ENCODE measurements at places on chromosomes 1 and 21. TPM values are rescaled to one million over a fixed set of nuclear protein-coding genes. Genes with fewer than 3 reads are reported as not detected.

Gene PERM1
- under 0.01 TPM for total RNA-seq

Gene SAMD11
- 0.54 TPM for total RNA-seq

Gene LCK
- 3.5 TPM for total RNA-seq

Gene WDR3
- 10.5 TPM for total RNA-seq

Gene C1orf116
- under 0.01 TPM for total RNA-seq

Gene RNU1-2
- under 0.01 TPM for total RNA-seq

Gene CLDN8
- total RNA-seq = not detected

Gene CIART
- total RNA-seq = 0.27 TPM

Gene UBIAD1
- total RNA-seq = 21.3 TPM

Gene BRDT
- not detected for total RNA-seq

Gene ADARB1
- total RNA-seq = 11.8 TPM

Gene ITGB2
- 169 TPM for total RNA-seq

Gene GJB4
- total RNA-seq = not detected

Gene LCE3A
- not detected for total RNA-seq

Gene GPA33
- total RNA-seq = 3.5 TPM

Gene AIM2
- total RNA-seq = under 0.01 TPM

Gene EFHD2
- total RNA-seq = 55.2 TPM

Gene ERICH3
- total RNA-seq = under 0.01 TPM

Gene MAN1A2
- total RNA-seq = 29.1 TPM

Gene LMX1A
- not detected for total RNA-seq

Gene ZSWIM5
- 2.7 TPM for total RNA-seq

Gene USF1
- total RNA-seq = 134 TPM

Gene ACKR1
- total RNA-seq = 0.27 TPM

Gene RCSD1
- total RNA-seq = 218 TPM

Gene CRB1
- total RNA-seq = under 0.01 TPM

Gene NID1
- 0.27 TPM for total RNA-seq

Gene ASCL5
- total RNA-seq = not detected

Gene SLC5A9
- 0.27 TPM for total RNA-seq

Gene PLOD1
- 35.5 TPM for total RNA-seq

Gene COL6A1
- 5.7 TPM for total RNA-seq

Gene OR10R2
- not detected for total RNA-seq

Gene DDR2
- total RNA-seq = 0.27 TPM

Gene S100A7
- not detected for total RNA-seq

Gene DNAI4
- total RNA-seq = 2.2 TPM

Gene CDC42
- total RNA-seq = 160 TPM

Gene RNU1-3
- total RNA-seq = under 0.01 TPM

Gene C21orf91
- 7.8 TPM for total RNA-seq

Gene MAN1C1
- 0.54 TPM for total RNA-seq

Gene TBX19
- total RNA-seq = 1.3 TPM
